ENCODE measurements at places on chromosomes 2 and 18.

GRCh38 chr2:225207043-225207442, 164.8 kb upstream of the DOCK10 start:
- no peak for DNase-seq

DNA sequence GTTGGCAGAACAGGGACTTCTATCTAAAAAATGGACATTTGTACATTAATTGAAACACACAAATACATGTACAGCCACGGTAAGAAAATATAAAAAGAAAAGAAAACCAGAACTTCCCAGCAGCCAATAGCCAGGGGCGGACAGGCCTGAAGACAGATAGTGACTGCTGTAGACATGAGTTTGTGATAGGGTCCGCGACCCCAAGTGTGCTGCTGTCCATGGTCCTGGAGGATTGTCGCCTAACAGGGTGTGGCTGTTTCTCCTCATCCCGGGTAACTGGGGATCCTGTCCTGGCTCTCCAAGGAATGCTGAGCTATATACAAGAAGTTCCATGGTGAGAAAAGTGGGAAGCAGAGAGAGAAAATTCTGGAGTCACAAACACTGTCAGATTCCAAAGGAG, 266.5 kb upstream of the SALL3 start:
- DNase-seq, result peak; percentile 64

DNA sequence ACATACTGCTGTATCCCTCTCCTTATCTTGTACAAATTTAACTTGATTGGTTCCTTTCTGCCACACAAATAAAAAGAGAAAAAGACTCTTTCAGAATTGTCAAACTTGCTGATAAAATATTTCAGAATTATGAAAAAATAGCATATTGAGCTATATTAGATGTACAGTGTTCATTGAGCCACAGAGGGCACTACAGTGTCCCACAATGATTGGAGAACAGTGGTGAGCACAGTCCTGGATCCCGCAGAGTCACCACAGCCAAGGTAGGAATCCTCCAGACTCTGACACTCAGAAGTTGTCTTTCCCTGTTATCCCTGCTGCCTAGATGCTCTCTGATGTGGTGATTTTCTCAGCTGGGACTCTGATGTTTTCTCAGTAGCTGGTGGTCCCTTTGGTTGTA, 1281.3 kb upstream of the ZEB2 start:
- no peak for DNase-seq

DNA sequence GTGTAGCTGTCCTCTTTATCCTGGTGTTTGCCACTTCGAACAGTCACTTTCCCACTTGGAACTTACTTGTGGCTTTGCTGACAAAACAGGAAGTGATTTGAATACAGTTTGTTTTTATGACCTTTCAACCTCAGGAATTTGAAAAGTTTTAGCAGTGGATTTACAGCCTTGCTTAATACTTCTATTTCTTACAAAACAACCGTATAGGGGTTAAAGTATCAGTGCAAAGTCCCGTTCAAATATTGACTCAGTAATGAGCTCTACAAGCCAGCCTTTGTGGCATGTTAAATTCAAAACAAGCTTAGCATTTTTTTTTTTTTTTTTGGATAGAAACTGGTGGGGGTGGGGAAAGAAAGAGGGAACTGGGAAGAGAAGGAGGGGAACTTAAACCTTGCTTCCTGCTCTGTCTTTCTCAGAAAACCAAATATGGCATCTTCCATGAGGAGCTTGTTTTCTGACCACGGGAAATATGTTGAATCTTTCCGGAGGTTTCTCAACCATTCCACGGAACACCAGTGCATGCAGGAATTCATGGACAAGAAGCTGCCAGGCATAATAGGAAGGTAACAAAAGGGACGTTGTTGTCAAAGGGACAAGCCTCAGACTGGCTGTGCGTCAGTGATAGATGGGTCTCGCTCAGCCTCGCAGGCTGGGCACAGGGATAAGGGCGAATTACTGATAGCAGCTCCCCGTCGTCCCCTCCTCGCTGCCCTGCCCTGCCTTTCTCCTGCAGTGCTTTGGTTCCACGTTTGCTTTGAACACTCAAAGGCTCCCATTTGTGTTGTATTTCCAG, at the start of gene HNMT:
HNMT (plus strand) TSS at position 408 of the 793 bp plus-strand sequence; CDS start at position 427, 19 bp downstream.
- peak; percentile 92 for DNase-seq

DNA sequence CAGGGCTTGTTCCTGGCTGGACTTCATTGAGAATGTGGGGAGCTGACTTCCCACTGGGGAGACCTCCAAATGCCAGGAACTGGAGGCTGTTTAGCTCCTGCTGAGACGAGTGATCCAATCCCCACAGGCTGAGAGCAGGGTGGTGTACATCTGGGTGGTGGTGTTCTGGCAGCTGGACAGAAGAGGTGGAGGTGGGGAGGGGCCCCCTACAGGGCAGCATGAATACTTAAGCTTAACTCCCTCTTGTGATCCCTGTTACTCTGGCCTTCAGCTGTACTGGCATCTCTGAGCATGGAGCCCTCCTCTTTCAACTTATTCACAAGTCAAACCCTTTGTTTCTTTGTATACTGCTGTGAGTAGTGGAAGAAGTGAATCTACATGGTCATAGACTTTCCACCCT, 167.8 kb upstream of the LYPD1 start:
- no peak for DNase-seq

GRCh38 chr2:223230352-223230751, 178.4 kb downstream of the KCNE4 start:
- peak; percentile 81 for DNase-seq

DNA sequence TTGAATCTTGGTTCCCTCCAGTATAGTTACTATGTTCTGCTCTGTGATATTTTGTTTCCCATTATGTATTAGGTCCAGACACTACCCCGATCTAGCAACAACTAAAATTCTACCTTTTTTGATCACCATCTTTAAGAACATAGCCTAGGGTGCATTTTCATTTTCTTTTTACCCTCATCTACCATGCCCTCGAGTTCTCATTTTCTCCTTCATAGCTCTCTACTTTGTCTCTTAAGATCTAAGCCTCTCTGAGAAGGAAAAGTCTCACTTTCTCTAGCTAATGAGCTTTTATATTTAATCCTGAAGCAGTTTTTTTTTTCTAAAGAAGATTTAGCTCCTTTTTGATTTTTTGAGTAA, 1089.4 kb upstream of the SLC39A10 start:
- no peak for DNase-seq

DNA sequence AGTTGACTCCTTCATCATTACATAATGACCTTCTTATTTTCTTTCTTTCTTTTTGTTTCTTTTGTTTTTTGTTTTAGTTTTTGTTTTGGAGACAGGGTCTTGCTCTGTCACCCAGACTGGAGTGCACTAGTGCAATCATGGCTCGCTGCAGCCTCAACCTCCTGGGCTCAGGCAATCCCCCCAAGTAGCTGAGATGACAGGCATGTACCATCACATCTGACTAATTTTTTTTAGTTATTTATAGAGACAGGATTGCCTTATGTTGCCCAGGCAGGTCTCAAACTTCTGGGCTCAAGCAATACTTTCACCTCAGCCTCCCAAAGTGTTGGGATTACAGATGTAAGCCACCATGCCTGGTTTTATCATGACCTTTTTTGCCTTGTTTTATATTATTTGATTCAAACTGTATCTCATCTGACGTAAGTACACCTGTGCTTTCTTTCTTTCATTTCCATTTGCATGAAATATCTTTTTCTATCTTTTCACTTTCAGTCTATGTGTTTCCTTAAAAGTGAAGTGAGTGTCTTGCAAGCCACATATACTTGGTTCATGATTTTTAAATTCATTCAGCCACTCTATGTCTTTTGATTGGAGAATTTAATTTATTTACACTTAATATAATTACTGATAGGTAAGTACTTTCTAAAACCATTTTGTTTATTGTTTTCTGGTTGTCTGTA, 39.1 kb downstream of the SP100 start:
- DNase-seq, result no peak

DNA sequence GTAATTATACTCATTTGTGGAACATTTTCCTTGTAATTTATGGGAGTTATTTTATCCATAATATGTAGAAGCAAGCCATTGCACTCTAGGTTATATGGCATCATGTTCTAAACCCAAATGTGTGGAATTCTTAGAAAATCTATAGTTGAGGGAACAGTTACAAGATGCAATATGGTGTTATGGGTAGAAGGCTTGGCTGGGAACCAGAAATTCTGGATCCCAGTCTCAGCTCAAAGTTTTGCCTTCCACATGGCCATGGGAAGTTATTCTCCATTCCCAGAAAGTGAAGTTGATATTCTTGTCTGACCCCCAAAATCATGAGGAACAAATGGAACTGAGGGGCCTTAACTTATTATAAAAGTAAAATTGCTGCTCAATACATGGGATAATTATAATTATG, 38.0 kb downstream of the KIF5C start:
- no peak for DNase-seq

DNA sequence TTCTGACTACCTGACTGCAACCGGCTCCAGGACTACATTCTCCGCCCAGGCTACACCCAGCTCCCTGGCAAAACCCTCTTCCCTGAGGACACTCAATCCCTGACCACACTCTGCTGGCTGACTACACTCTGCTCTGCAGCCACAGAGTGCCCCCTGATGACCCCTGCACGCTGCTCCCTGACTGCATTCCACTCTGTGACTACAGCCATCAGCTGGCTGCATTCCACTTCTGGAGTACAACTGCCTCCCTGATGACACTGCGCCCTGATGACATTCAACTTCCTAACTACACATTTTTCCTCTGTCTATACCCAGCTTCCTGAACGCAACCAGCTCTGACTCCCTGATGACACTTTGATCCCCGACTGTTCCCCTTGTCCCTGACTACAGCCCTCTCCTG, 71.3 kb upstream of the NRXN1 start:
- DNase-seq, result peak; percentile 98

DNA sequence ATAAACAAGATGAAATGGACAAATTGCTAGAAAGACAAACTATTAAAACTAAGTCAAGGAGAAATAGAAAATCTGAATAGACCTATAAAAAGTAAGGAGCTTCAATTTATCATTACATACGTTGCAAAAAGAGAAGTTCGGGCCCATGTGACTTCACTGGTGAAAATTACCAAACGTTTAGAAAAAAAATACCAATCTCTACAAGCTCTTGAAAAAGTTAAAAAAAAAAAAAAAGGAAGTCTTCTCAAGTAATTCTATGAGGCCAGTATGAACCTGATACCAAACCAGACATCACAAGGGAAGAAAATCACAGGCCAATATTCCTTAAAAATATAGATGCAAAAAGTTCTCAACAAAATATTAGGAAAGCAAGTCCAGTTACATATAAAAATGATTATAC, 20.2 kb upstream of the ACVR2A start:
- DNase-seq, result no peak
